ENCODE measurements at places on chromosomes 11 and 22.

DNA sequence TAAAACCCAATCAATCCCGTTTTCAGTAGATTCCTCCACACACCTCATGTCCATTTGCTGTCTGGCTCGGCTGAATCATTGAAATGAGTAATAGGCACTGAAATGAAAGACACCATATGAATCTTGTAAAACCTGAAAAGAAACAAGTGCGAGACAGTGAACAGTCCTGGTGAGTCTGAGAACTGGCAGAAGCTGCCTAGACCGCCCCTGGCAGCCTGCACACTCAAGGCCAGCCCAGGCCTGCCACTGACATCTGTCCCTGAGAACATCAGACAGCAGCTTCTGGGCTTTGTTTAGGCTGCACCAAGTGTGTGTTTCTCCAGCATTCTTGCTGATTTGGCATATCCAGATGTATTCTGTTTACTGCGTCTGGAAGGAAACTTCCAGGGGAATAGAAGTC is 44.8 kb downstream of the ENDOD1 start:
- DNase-seq: no peak

- no peak for DNase-seq
Measured at GRCh38 chr22:27772081-27772983, 29.2 kb downstream of the MN1 start.

- DNase-seq: no peak
Measured at GRCh38 chr11:96114178-96115064, 190.5 kb upstream of the MTMR2 start.

- DNase-seq: peak; percentile 31
Measured at GRCh38 chr11:118607401-118608359, at the start of gene PHLDB1. TSS of gene PHLDB1 (plus strand) at chr11:118607615. CDS start at chr11:118613837, 6,222 bp downstream.

DNA sequence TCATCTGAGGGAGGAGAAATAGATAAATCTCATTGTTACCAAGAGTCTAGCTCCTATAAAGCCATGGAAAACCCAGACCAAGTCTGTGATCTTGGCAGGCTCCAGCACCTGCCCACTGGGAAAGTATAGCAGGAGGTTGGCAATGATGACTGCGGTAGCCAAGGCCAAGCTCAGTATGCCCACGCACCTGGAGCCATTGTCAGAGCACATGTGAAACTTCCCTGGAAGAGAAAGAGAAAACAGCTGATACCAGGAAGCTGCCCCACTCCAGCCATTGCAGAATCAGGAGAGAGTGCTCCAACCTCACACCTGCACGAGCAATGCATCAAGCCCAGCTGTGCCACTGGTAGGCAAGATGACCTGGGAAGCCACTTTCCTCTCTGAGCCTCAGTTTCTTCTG is 62.2 kb upstream of the HEPHL1 start:
- no peak for DNase-seq

DNA sequence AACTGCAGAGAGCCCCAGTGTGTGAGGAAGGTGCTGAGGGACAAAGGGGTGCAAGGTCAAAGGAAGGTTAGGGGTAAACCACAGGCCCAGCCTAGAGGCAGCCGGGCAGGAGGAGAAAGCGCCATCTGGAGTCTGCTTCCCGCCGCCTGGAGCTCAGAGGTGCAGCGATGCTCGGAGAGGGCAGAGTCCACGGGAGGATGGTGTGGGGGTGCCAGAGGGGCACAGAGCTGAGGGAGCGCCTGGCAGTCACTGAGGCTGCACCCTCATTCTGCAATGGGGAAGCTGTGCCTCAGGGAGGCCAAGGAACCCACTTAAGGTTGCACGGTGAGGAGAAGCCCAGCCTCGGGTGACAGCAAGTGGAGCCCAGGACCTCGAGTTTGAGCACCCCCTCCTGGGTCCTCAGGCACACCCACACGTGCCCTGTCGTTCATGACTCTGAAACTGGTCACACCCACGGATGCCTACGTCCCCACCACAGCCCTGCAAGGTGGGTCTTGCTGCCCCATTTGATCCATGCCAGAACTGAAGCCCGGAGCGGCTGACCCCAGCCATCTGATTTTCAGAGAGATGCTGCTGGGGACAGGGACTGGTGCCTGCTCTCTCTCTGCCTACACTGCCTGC is 1.6 kb downstream of the IL2RB start:
- no peak for DNase-seq

DNA sequence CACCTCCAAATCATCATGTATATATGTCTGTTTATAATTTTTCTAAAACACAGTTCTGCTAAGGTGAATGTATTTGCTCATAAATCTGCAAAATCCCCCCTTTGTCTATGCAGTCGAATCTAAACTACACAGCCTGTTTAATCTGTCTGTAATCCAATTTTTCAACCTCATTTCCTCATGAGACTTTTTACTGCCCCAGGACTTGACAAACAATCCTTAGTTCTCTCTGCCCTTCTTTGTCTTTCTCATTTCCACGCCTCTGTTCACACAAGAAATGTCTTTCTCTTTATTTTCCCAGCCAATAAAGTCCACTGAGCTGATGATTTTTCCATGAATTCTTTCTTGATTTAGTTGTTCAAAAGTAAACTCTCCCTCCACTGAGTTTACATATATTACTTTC is 1154.3 kb downstream of the FAM181B start:
- no peak for DNase-seq

GRCh38 chr11:104688731-104689130 is 209.5 kb downstream of the CASP12 start:
- DNase-seq: no peak

GRCh38 chr11:45050111-45050510 is 96.3 kb upstream of the PRDM11 start:
- DNase-seq: no peak

GRCh38 chr11:63893355-63893754 is 23.6 kb downstream of the RCOR2 start:
- no peak for DNase-seq

GRCh38 chr11:76139314-76139713 is 67.0 kb downstream of the WNT11 start:
- DNase-seq: no peak

GRCh38 chr22:24099071-24099470 is 82.2 kb upstream of the SUSD2 start:
- DNase-seq: no peak

DNA sequence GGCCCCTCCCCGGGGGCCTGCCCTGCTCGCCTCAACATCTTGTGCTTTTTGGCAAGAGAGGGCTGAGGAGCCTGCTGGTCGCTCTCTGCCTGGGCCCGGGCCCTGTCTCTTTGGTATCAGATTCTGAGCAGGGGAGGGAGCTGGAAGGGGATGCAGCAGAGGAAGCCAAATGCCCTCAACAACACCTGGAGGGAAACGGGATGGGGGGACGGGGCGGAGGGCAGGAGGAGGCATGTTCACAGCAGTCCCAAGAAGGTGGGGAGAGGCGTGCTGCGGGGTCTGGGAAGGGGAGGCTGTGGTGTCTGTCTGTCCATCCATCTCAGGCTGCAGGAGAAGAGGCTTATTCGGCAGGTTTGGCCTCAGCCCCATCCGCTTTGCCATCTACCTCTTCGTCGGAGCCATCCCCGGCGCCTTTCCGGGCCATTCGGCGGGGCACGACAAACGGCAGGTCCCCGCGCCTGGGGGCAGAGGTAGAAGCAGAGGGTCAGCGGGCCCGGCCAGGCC is 29.4 kb downstream of the APOL1 start:
- DNase-seq: no peak

GRCh38 chr22:48076008-48076407 is 1313.6 kb downstream of the TBC1D22A start:
- DNase-seq: no peak

GRCh38 chr11:110187731-110188130 is 94.5 kb downstream of the ZC3H12C start:
- DNase-seq: no peak
